ENCODE measurements at places on chromosomes 11 and 22.
A peak's percentile ranks its signal among the peaks of the same experiment; 100 is the strongest.

DNA sequence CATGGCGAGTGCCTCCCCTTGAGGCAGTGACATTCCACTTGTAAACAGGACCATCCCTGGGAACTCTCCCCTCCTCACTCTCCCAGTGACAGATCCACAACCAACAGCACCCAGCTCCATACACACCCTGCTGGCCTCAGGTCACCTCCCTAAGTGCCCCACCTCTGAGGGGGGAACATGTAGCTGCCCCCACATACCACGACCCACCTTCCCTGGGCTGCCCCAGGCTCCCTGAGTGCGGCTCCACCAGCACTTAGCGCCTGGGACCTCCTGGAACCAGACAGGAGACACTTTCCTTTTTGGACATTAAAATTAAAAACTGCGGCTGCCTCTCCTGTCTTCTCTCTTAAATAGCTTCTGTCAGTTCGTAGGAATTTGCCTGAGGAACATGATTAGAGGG, 1140.1 kb downstream of the BRD1 start:
- DNase-seq: peak; percentile 30

DNA sequence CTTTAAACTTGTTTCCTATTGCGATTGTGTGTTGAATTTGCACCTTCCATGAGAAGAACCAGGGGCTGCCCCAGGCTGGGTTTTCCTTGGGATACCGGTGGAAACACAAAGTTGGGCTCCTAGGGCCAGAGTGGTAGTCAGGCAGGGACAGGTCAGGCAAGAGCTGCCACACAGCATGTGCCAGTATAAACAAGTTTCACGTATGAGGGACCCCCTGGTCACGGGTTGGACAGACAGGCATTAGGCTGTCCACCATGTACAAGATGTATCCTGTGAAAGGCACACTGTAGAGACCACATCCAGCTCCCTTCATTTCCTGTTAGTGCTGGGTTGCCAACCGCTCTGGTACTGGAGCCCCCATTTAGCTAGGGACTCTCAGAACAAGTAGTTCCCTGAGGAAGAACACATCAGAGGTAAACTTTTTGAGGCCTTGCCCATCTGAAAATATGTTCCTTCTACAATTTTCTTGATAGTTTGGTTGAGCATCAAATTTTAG, 8.8 kb downstream of the UPB1 start:
- DNase-seq: no peak

- DNase-seq: no peak
Observed at GRCh38 chr11:38392176-38392575, 1794.1 kb upstream of the RAG2 start.

DNA sequence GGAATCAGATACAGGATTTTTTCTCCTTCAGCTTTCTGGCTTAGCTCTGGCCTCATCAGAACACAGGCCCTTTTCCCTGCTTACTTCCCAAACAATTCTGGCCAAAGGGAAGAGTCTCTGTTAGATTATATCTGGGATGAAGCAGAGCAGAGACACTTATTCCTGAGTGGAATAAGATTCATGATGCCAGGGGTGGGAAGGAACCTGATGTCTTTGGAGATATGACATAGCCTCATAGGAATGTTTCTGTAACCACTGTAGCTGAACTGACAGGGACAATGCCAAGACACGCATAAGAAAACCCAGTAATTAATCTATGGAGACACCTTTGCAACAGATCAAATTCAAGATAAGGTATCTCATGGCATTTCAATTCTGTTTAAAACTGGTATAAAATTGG, 177.1 kb upstream of the RAG2 start:
- DNase-seq: no peak

DNA sequence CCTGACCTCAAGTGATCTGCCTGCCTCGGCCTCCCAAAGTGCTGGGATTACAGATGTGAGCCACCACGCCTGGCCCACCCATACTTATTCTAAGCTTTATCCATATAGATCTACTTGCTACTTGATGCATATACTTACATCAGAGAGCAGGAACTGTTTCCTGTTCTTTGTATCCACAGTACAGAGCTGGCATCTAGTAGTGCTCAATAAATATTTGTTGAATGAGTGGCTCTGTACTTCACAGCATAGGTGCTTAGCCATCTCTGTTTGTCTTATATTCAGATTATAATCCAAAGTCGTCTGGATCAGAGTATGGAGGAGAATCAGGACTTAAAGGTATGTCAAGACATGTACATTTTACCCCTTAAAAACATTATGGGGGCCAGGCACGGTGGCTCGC, 38.6 kb upstream of the DLAT start:
- DNase-seq: no peak

- DNase-seq: peak; percentile 81
Observed at GRCh38 chr22:45996241-45997076, 19.5 kb upstream of the WNT7B start.

- DNase-seq: no peak
Observed at GRCh38 chr11:45374653-45375059, 88.5 kb upstream of the SYT13 start.

- DNase-seq: no peak
Observed at GRCh38 chr11:131483453-131483852, 113.0 kb downstream of the NTM start.

GRCh38 chr11:95500466-95500865, 269.5 kb upstream of the SESN3 start:
- no peak for DNase-seq

- no peak for DNase-seq
Observed at GRCh38 chr11:130029137-130029536, 26.5 kb upstream of the PRDM10 start.

GRCh38 chr11:104275992-104276391, 112.0 kb upstream of the PDGFD start:
- DNase-seq: no peak

- no peak for DNase-seq
Observed at GRCh38 chr11:67409781-67410368, 5.6 kb upstream of the CARNS1 start.

DNA sequence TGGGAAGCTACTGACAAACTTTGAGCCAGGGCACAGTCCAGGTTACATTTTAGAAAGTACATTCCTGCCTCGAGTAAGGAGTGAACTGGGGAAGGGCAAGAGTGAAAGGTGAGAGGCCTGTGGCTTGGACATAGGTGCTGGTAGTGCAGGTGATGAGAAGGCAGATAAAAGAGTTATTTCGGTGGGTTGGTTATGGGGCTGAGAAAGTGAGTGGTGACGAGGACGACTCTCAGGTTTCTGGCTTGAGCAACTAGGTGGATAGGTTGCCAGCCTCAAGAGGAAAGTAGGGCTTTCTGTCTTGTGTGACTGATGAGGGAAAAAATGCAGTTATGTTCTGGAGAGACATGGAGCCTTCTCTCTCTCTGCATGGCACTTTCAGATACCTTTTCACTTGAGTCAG, 3.7 kb downstream of the POLR2F start:
- no peak for DNase-seq

DNA sequence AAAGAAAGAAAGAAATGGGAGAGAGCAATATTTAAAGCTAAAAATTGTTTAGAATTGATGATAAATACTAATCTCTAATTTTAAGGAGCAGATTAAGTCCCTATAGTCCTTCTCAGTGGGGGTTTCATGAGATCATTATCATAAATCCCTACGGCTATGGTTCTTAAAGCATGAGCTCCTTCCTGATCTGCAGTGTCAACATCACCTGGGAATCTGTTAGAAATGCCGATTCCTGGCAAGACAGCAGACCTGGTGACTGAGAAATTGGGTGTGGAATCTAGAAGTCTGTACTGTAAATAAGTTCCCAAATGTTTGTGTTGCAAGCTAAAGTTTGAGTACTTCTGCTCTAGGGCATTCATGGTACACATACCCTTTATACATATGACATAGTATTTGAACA, 12.6 kb downstream of the HIKESHI start:
- no peak for DNase-seq

DNA sequence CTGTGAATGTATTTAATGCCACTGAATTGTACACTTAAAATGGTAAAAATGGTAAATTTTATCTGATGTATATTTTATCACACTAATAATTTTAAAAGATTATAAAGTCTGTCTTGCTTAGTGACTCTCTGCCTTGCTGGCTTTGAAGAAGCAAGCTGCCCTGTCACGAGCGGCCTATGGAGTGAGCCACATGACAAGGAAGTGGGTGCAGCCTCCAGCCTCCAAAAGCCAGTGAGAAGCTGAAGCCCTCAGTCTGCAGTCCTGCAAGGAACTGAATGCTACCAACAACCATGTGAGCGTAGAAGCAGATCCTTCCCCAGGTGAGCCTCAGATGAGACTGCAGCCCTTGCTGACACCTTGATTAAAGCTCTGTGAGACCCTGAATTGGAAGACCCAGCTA, 20.0 kb downstream of the C11orf24 start:
- DNase-seq: no peak

DNA sequence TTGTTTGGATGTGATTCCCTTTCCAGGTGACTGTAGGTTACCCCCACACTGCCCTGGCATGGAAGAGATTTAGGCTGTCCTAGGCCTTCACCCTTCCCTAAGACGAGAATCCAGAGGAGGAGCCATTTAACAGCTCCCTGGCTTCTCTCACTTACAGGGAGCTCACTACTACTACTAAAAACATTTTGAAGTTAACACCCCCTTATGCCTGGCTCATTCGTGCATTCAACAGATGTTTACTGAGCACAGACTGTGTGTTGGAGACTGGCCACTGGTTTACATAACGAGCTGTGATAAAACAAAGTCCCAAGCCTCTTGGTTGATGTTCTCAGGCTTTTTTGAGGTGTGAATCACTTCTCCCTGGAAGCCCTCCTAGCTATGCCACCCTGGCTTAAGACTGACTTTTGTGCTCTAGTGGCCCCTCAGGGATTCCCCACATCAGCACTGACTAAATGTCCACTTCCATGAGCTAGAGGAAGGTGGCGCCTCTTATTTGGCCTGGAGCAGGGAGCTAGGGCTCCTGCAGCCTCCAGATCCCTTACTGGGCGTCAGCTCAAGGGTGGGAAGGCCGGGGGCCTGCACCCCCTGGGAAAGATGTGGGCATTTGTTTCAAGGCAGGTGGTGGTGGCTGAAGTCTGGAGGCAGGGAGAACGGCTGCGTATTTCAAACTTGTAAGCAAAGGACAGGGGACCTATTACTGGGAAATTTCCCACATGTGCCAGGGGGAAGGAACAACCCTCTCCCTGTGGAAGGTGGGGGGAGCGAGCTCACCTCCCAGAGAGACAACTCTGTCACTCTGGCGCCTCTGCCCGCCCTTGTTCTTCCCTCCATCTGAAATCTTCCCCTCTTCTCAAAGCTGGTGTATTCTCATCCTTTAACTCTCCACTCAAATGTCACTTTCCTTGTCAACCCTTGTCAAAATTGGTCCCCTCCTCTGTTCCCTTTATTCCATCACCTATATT, 19.4 kb upstream of the MALAT1 start:
- DNase-seq: peak; percentile 79

- no peak for DNase-seq
Observed at GRCh38 chr22:33404723-33405122, 346.5 kb upstream of the SYN3 start.

DNA sequence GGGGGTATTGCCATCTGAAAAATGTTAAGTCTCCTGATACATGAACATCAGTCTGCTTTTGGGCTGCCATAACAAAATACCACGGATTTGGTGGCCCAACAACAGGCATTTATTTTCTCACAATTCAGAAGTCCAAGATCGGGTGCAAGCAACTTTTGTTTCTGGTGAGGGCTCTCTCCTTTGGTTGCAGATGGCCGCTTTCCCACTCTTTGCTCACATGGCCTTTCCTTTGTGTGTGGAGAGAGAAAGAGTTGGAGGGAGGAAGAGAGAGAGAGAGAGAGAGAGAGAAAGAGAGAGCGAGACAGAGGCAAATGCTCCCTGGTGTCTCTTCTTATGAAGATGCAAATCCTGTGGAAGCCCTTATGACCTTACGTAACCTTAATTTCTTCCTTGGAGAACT, 2.5 kb upstream of the KRTAP5-2 start:
- DNase-seq: no peak

DNA sequence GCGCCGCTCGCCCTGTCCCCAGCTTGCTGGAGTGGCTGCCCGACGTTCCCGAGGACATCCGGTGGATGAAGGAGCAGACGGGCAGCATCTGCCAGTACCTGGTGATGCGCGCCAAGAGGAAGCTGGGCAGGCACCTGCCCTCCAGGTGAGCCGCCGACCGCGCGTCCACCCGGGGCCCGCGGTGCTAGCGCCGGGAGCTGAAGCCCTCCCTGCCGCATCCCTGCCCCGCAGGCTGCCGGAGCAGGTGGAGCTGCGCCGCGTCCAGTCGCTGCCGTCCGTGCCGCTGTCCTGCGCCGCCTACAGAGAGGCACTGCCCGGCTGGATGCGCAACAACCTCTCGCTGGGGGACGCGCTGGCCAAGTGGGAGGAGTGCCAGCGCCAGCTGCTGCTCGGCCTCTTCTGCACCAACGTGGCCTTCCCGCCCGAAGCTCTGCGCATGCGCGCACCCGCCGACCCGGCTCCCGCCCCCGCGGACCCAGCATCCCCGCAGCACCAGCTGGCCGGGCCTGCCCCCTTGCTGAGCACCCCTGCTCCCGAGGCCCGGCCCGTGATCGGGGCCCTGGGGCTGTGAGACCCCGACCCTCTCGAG, 3.3 kb upstream of the CRACR2B start:
- no peak for DNase-seq

DNA sequence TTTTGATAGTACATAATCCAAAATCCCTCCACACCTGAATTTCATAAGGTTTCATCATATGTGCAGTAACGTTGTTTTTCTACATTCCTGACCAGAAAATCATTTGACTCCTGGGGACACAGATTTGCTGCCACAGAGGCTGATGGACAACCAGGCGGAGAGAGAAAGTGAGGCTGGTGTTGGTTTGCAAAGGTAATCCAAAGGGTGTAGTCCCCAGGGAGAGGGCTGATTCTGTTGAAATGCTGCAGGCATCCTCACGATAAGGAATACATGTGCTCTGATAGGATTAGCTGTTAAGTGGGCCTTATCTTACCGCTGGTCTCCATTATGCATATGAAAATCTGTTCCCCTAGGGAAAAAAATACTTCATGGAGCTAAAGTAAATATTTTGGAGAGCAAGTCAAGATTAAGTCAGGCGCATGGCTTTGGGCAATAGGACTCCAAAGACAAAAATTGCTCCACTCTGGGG, 8.1 kb downstream of the APOL6 start:
- DNase-seq: no peak

GRCh38 chr11:72634472-72635095, 39.6 kb downstream of the PDE2A start:
- peak; percentile 48 for DNase-seq

DNA sequence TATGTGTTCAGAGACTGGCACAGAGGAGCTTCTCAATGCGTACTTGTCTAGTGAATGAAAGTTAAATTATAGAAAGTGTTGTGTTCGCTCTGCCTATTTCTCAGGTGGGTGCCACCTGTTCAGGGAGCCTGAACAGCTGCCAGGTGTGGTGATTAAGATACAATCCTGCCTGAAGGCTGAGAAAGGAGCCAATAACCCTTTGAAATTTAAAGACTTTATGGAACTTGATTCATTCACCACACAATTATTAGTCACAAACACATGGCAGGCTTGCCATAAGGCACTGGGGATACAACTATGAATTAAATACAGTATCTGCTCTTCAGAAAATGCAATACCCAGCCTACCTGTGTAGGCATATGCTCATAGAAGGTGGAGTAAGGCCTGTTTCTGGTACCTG, 92.9 kb upstream of the AMOTL1 start:
- no peak for DNase-seq

DNA sequence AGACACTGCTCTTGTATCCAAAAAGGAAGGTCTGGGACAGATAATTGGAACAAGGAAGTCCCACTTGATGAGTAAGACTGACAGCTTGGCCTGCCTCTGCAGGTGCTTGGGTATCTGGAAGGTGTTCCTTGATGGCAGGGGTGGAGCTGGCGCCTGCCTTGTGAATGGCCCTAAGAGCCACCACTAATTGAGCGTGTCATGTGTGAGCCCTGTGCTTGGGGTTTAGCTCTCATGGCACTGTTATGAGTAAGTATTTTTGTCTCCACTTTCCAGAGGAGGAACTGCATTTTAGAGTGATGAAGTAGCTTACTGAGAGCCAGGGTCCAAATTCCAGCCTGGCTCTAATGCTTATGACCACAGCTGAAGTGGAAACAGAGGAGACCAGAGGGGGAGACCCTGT, 71.2 kb upstream of the NECTIN1 start:
- peak; percentile 18 for DNase-seq

Data from heart left ventricle (tissue), 16 donors.